ENCODE measurements at places on chromosomes 2 and 18. TPM values are rescaled to one million over a fixed set of nuclear protein-coding genes. Genes with fewer than 3 reads are reported as not detected.

The CABLES1 gene
- 1.4 TPM for total RNA-seq

The PKDCC gene
- not detected for total RNA-seq

The UNC50 gene
- total RNA-seq: 35.9 TPM

The HJURP gene
- total RNA-seq: 5.8 TPM

The GPR45 gene
- total RNA-seq: not detected

The PLEK gene
- total RNA-seq: 2.6 TPM

The INO80B gene
- 72.6 TPM for total RNA-seq

The ALKAL2 gene
- total RNA-seq: not detected

The PTPN2 gene
- 61.7 TPM for total RNA-seq

The HOXD3 gene
- total RNA-seq: not detected

The GPN1 gene
- total RNA-seq: 76.6 TPM

The SCN3A gene
- total RNA-seq: not detected

The GPR55 gene
- 1.2 TPM for total RNA-seq

The CREG2 gene
- total RNA-seq: not detected
